Colonic mucosa (tissue), 4 donors: ENCODE measurements at places on chromosomes 3 and 15. TPM values are rescaled to one million over a fixed set of nuclear protein-coding genes. Genes with fewer than 3 reads are reported as not detected.

GNAT1 gene
- total RNA-seq, result not detected

MELTF gene
- 15.7 TPM for total RNA-seq

PCSK6 gene
- total RNA-seq, result 39.5 TPM

GRCh38 chr15:59723687-59724346 lies 34.7 kb upstream of the BNIP2 start:
- no peak for DNase-seq

- DNase-seq, result no peak
Observed at GRCh38 chr3:57011022-57011421, 49.4 kb upstream of the SPATA12 start.

- DNase-seq, result no peak
Observed at GRCh38 chr3:109643590-109643989, 306.2 kb upstream of the DPPA4 start.
